ENCODE measurements at places on chromosomes 16 and 17.

DNA sequence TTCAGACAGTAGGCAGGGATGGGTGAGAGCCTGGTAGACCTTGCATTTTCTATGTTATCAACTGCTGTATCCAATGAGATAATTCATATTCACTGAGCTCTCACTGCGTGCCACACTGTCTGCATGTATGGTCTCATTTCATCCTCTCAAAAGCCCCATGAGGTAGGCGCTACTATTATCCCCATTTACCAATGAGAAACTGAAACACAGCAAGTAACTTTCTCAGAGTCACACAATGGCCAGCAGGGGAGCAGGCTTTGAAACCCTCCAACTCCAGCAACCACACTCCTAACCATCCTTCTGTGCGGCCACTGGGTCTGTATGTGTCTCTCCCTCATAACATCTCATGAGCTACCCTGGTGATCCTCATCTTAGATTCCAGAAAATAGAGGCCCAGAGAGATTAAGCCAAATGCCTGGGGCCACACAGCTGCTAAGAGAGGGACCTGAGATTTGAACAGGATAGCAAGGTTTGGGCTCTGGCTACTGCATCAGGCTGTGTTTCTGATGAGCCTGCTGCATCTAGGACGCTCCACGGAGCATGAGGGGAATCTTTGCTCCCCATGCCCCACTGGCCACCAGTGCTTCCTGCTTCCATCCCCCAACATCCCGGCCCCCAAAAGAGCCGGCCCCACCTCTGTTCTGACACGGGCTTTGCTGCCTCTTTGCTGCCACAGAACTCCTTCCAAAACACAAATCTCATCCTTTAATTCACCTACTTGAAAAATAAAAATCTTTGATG is 3.2 kb downstream of the CCR7 start:
- no peak for DNase-seq

DNA sequence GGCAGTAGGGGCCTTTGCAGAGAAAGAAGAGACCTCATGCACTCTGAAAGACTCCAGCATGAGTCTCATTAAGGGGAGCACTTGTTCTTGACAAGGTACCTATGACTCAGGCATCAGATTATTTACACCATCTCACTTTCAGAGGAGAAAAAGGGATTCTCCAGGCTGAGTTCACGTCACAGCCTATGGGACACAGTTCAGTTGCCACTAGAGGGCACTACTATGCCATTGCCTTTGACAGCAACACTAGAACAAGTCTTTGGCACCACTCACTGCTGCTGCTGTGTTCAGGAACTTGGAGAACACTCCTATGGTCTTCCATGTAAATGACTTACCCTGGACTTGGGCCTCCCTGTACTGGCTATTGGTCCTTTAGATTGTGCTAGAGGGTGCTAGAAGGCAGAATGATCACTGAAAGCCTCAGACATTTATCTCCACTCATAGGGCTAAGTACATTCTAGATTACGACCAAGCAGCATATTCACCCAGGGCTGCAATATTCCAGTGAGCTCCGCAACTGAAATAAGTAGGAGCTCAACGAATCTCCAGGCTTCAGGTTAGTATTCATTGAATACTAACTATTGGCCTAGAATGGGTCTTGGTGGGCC is 225.1 kb upstream of the CA10 start:
- peak; percentile 86 for DNase-seq

DNA sequence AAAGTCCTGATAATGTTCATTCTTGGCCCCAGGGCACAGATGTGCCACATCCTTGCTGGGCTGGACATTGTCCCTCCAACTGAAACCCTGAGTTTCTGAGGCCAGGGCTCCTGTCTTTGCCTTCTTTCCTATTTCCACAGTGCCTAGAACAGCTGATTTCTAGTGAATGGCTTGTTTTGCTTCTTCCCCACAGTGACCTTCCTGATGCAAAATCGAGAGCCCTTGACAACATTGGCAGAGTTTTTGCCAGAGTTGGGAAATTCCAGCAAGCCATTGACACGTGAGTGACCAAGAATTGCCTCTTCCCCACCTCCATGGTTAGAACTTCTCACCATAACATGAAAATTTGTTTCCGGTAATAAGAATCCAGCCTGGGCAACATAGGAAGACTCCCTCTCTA is 14.5 kb downstream of the ODAD4 start:
- no peak for DNase-seq

GRCh38 chr17:31401456-31402254 is 10.2 kb downstream of the RAB11FIP4 start:
- no peak for DNase-seq

DNA sequence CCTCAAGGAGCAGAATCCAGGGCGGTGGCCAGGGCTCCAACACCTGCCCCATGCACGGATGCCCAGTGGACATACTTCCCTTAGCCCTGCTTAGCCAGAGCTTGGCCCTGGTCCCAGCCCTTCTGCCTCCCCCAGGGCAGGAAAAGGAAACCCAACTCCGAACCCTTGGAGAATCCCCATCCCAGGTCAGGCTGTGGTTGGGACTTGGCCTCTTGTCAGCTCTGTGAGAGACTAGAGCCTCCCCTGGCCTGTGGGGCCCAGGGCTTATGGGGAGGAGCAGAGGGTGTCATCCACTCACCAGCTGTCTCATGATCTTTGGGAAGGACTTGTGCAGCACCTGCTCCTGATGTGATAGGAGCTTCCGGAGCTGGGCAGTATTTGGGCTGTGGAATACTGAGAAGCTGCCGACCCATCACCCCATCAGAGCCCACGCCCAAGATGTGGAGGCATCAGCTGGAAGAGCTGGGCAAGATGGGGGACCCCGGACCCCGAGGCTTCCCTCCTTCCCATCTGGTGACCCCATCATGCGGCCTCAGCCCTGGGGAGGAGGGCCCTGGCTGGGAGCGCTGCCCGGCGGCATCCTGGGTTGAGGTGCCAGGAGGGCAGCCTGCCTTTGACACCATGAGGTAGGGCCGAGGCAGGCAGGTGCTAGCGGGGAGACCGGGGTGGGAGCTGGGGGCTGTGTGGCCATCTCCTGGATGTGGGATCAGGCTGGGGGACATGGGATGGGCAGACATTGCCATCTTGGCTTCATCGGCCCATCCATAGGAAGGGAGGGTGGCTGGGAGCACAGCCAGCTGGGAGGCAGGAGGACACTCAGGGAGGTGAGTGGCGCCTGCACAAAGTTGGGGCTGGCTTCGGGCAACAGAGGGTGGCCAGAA is 45.1 kb downstream of the TNFRSF13B start:
- DNase-seq = no peak

DNA sequence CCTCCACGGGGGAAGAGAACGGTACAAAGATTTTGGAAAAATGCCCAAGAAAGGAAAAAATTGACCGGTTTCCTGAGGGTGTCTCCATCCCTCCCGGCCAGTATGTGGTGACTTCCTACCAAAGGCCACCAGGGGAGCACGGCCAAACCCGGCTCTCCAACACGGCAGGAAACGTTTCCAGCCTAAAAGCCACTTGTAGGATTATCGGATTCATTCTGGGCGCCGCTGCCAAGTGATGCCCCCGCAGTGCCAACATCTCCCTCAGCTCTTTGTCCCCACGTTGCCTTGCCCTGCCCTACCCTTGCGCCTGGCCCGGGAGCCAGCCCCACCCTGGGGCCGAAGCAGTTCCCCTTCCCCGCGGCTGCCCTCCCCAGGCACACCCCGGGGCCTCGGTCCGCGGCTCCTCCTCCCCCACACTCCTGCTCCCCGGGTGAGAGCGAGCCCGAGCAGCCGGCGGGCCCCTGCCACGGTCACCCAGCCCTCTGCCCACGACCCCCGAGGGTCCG is 688 bp downstream of the CRK start:
- peak; percentile 46 for DNase-seq

DNA sequence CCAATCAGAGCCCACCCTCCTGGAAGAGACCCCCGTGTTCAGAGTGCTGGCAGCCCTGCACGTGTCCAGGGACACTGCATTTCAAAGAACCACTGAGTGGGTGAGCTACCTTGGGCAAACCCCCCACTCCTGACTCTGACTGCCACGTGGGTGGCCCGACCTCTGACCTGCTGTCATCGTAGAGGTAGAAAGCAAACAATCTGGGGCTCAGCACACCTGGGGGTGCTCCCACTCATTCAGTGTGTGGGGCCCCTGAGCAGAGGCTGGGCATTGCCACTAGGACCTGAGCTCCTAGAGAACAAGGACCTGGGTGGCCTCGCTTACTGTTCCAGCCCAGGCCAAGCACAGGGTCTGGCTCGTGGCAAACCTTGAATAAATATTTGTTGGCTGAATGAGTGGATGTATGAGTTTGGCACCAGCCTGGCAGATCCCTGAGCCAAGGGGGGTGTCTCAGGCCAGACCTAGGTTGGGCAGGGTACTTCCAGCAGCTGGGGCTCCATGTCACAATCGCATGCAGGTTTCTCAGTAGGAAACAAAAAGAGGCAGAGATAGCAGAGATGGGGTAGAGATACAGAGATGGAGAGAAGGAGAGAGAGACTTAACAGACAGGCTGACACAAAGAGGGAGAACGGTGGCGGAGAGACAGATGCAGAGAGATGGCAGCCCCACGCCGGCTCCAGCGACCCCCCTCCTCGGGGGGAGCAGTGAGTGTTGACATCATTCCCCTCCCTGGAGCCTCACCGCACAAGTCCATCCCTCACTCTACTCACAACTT is 5.4 kb upstream of the DRC7 start:
- DNase-seq = no peak

DNA sequence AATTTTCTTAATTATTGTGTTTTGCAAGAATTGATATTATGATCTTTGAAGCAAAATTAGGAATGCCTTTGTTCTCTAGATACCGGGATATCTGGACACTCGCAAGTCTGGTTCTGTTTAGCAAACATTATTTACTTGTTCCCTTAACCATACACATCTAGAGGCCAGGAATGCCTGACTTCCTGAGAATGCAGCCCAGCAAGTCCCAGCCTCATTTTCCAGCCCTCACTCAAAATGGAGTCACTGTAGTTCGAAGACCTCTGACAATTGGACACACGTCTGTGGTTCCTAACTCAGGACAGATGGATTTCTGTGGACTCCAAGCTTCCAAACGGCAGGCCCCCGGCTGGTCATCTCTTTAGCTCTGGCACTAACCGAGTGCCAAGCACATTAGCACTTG is 355.4 kb upstream of the RBFOX1 start:
- DNase-seq = no peak

DNA sequence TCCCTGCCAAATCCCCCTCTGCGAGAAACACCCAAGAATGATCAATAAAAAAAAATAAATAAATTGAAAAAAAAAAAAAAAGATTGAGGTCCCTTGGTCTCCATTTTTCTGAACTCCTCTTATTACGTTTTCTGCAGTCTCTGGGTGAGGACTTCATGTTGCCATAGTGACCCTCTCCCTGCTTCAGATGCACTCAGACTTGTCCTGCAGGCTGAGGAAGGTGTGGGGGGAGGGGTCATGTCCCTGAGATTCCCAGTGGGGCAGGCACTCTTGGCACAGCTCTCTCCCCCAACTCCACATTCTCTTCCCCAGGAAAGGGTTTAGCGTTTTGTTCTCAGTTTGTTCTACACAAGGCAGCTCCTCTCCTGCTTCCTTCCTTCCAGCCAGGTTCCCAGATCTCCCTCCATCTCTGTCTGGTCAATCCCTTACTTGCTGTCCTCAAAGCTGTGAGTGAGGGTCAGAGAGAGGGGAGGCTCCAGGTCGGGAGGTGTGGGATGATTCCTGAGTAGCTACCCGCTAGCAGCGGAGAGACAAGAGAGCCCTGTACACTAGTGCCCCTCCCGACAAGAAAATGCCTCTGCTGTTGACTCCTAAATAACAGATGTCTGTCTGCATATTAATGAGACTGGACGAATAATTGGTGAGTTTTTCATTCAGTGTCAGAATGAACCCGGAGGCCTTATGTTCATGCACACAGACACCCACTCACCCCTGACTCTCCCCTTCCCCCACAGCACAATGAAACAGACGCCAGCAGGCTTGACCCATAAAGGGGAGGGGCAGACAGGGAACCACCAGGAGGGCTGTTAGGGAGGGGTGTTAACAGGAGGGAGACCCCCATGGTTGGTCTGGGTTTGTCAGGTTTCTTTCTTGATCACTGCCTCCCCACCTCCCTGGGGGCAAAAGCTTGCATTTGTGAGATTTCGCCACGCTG is 9.2 kb downstream of the RND2 start:
- DNase-seq = no peak

DNA sequence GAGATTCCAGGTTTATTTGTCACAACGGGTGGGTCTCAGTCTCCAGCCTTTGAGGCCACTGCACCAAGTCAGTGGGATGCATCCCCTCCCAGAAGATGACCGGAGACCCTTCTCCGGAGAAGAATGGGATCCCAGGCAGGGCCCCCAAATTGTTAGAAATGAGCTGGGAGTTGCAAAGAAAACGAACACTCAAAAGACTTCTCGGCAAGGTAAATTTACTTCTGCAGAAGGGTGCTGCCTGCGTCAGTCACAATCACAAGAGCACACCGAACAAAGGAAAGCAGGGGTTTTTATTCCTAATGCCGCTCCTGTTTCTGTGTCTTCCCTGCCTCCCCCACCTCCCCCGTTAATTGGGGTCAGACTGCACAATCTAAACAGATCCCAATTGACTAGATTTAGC is 61.4 kb downstream of the ATF7IP2 start:
- no peak for DNase-seq

GRCh38 chr17:77618173-77618572 is 340.3 kb upstream of the TNRC6C start:
- DNase-seq = no peak

DNA sequence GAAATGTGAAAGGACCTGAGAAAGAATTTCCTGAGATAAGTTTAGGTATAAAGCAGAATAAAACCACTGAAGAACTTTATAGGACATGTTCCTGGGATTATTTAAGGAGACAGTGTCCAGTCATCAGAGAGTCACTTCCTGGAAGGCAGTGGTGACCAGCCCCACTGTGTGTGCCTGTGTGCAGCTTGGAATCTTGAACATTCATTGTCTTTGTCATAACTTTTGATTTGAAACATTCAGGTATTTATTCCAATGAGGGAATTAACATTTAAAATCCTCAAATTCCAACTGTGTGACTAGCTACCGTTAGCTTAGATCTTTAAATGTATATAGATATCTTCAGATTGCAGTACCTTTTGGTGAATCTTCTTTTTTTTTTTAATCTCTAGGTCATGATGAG is 61.7 kb upstream of the MRC2 start:
- DNase-seq = no peak

GRCh38 chr17:81976332-81977210 is 858 bp upstream of the ASPSCR1 start:
- no peak for DNase-seq
